ENCODE measurements at places on chromosomes 3 and 15.

GRCh38 chr3:174331095-174331800 is 527.9 kb upstream of the NAALADL2 start:
- DNase-seq, result no peak

- DNase-seq, result no peak
Observed at GRCh38 chr3:155647206-155647605, 97.7 kb downstream of the PLCH1 start.

DNA sequence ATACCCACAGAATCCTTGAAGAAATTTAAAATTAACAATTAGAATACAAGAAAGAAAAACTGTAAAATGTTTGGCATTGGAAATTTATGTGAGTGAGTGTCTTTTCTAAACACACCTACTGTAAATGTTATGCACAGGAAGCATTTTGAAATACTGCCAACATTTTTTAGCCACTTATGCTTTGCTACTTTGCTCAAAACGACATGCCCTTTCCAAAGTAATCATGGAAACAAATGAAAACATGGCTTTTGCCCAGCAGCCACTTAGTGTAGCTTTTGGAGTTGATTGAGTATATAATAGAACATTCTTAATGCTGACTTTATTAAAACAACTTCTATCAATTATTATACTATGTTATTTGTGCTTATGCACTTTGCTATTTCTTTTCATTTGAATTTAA is 823.0 kb downstream of the CADM2 start:
- peak; percentile 42 for DNase-seq

DNA sequence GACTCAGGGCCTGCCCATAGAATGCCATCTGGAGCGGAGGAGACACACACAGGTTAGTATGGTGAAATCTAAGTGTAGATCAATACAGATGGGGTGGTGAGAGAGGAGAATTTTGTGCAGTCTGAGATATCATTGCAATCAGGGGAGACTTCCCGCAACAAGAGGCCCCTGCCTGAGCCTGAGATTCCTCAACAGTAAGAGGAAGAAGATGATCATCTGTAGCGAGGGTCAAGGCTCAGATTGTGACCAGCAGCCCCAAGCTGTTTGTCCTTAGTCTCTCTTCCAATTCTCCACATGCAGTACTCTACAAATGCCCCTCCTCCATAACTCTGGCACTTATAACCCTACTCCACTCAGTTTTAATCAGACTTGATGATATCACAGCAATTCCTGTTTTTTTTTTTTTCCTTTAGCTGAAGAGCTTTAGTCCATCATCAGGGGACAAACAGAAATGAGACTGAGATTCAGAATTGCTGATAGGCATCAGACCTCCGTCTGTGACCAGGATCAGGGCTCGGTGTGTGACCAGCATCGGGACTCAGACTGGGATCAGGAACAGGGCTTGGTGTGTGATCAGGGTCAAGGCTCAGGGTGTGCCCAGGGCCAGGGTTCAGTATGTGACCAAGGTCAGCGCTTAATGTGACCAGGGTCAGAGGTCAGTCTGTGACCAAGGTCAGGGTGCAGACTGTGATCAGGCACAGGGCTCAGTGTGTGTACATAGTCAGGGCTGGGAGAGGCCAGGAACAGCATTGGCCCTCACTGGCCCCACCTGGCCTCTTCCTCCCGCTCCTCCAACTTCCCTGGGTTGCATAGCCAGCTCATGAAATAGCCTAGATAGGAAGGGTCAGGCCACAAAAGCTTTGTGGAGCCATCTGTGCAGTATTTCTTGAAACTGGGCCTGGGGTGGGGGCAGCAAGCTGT is 14.1 kb downstream of the LOXL1 start:
- DNase-seq, result no peak

GRCh38 chr15:31434588-31435260 is 108.1 kb downstream of the KLF13 start:
- peak; percentile 18 for DNase-seq
